Esophagus squamous epithelium (tissue), 5 donors: ENCODE measurements at places on chromosomes 3 and 15. TPM values are rescaled to one million over a fixed set of nuclear protein-coding genes. Genes with fewer than 3 reads are reported as not detected.

Gene ANKDD1A
- total RNA-seq: 1.1 TPM

Gene SNTN
- total RNA-seq: not detected

Gene PARP15
- total RNA-seq: 2.3 TPM

Gene EBLN2
- 3.2 TPM for total RNA-seq

Gene CCDC54
- not detected for total RNA-seq

DNA sequence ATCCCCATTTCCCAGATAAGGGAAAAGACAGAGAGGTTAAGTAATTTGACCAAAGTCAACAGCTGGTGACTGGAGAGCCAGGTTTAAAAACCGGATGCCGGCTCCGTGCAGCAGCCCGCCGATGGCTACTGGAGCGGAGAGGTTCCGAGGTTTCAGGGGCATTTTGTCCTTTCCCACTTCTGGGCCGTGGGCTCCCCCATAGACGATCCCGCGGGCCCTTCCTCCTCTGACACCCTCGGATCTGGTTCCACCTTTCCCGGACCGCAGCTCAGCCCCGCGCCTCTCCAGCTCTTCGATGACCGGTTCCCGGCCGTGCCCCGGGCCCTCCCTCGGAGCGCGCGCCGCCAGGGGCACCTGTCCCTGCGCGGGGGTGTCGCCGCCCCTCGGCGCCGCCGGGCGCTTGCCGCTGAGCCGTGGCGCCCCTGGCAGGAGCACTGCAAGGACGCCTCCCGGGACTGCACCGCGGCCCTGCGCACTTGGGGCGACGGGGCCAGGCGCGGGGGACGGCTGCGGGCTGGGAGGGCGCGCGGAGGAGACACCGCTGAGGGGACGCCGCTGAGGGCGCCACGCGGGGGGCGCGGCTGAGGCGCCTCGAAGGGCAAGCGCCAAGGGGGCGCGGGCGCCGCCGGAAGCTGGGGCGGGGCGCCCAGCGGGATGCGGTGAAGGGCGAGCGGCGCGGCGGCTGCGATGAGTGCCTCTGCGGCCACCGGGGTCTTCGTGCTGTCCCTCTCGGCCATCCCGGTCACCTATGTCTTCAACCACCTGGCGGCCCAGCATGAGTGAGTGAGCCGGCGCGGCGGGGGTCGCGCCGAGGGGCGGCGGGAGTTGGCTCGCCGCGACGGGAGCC is at the start of gene TM6SF1:
TSS of gene TM6SF1 (plus strand) at position 652 of the 847 bp plus-strand sequence. CDS start at position 688, 36 bp downstream.
- H3K36me3 ChIP-seq: no peaks in the 10 kb centered on the region
- peak within 1 kb of the TSS; percentile 27 for H3K27ac ChIP-seq
- DNase-seq: no peak
- H3K4me1 ChIP-seq: peaks cover 31% of the 10 kb centered on the region
- H3K27me3 ChIP-seq: peaks cover 72% of the 10 kb centered on the region

DNA sequence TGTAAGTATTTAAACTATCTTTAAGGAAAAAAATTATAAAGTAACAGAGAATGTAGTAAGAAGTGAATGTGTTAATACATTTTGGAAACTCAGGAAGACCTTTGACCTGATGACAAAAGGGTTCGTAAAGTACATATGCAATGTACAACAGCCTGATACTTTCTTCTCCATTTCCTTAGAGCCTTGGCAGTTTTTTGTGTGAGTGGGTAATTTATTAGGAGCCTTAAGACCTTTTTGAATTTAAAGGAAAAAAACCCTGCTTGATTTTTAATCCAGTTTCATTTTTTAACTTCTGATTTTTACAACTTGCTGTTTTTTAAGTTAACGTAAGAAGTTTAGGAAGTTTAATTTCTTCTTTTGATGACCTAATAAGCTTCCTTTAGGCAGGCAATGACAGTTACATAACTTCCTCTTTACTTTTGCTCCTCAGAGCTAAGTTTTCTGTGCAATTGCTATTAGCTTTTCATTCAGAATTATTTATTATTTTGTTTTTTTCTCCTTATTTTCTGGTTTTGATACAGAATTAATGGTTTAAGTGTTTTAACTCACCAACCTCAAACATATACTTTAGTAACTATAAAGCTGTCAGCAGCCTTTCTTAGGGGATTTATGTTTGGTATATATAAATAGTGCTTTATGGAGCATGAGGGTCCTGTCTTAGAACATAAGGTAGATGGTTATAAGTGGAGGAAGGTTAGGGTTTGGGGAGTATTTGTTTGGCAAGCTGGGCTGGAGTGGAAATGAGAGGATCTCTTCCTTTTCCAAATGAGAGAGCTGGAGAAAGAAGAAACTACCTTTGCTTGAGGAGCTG is 35.2 kb downstream of the ARMC8 start:
- no peaks in the 10 kb centered on the region for H3K4me1 ChIP-seq
- H3K27me3 ChIP-seq: no peaks in the 10 kb centered on the region
- peaks cover 18% of the 10 kb centered on the region for H3K36me3 ChIP-seq

DNA sequence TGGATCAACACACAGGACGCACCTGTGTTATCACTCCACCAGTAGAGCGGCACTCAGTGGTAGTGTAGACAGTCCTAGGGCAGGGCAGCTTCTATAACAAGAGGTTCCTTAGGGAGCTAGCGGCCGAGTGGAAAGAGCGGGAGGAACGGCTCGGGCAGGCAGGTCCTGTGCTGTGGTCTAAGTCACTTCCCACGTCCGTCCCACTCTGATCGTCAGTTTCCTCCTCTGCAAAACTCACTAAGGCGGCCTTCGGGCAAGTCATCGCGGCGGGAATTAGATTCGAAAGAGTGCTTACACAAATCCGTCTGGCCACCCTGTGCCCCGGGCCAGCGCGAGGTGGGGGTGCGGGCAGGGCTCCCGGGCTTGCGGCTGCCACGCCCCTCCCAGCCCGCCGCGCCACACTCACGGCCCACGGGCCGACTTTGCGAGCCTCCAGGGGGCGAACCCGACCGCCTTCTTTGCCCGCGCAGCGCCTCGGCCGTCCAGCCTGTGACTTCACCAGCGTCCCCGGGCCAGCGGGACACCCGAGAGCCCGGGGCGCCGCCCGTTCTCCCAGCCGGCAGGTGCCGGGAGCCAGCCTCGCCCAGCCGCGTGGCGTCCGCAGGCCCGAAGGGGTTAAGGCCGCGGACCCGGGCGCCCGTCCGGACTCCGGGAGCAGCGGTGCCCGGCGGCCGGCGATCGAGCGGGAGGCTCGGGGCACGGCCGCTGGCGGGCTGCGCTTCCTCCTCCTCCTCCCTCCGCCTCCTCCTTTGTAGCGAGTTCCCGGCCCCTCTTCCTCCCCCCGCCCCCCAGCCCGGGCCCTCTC is 416 bp upstream of the CORO2B start:
- H3K27ac ChIP-seq: peak overlapping the region; percentile 74
- no peak for DNase-seq

DNA sequence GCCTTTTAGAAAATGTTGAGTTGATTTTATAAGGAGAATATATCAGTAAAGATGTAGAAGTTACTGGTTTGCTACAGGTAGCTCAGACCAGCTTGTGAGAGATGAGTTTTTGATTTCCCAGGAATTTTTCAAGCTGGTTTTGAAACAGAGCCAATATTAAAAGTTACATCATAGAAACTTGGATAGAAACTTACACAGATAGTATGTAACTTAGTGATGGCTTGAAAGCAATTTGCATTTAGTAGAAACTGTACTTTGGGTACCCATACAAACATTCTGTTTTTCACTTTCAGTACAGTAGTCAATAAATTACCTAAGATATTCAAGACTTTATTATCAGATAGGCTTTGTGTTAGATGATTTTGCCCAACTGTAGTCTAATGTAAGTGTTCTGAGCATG is 93.4 kb downstream of the RBMS3 start:
- DNase-seq: no peak
- H3K4me1 ChIP-seq: no peaks in the 10 kb centered on the region
- no peak overlapping the region for H3K4me3 ChIP-seq
- no peaks in the 10 kb centered on the region for H3K27me3 ChIP-seq

DNA sequence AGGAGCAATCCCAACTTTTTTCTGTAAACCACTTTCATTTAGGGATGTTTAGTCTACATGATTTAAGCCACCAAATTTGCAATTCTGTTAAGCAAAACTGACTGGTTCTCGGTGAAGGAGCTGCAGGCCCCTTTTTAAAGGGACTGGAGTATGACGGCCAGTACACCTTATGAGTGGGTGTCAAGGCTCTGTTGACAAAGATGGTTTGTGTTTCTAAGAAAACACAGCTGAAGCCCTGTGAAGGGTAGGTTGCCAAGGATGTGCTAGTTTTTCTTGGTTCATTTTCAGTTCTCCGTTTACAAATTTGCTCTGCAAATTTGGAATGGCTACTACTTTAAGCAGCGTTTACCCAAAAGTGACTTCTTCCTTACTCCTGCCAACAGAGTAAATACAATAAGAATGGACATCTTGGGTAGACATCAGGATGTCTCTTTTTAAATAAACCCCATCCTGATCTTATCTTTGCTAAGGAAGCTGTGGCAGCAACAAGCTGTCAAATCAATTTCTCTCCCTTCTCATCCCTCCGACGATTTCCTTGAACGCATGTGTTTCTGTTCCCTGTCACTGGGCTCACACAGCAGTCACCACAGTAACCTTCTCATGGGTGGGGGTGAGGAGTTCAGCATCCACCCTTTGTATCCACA is 58.2 kb upstream of the CMTM8 start:
- DNase-seq: no peak
- H3K27me3 ChIP-seq: no peaks in the 10 kb centered on the region
- H3K36me3 ChIP-seq: no peaks in the 10 kb centered on the region
- no peak overlapping the region for H3K27ac ChIP-seq
- no peak overlapping the region for H3K4me3 ChIP-seq
- no peaks in the 10 kb centered on the region for H3K4me1 ChIP-seq

- no peak for DNase-seq
- H3K4me3 ChIP-seq: no peak overlapping the region
- H3K27ac ChIP-seq: peak overlapping the region; percentile 16
- H3K4me1 ChIP-seq: peaks cover 15% of the 10 kb centered on the region
- H3K36me3 ChIP-seq: no peaks in the 10 kb centered on the region
These were observed 30.6 kb upstream of the CERS3 start for GRCh38 chr15:100559330-100559729.

DNA sequence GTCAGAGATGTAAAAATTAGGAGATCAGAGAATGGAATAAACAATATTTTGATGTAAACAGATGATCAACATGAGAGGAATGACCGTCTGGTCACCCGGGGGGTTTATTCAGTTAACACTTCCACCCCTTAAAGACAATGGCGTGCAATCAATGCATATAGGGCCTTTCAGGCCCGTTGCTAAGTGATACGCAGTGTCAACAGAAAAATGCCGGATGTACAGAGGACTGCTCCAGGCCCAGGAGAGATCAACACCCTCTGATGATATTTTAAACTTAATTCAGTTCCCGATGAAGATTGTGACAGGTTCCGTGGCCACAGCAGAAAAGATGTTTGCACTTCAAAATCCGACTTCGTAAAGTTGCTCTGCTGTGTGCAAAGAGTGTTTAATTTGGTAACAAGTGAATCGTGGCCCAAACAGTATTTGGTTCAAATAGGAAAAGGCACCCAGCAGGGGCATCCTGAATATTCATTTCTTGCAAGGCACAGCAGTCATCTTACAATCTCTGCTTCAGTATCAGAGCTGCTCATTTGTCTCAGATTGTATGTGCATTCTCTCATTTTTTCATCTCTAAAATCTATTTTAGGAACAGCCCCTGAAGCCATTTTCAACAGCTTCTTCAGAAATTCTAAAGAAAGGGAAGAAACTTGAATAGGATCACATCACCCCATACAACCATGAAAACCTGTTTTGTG is 72.6 kb downstream of the FOXB1 start:
- no peak overlapping the region for H3K4me3 ChIP-seq
- no peak overlapping the region for H3K27ac ChIP-seq
- H3K36me3 ChIP-seq: no peaks in the 10 kb centered on the region
- DNase-seq: no peak
- H3K27me3 ChIP-seq: no peaks in the 10 kb centered on the region

- no peak within 1 kb of the TSS for H3K4me3 ChIP-seq
- H3K36me3 ChIP-seq: peaks cover 8% of the 10 kb centered on the region
These were observed at the start of gene GHRL for GRCh38 chr3:10292505-10293419. TSS of gene GHRL (minus strand) at chr3:10292947. CDS start at chr3:10290180, 2,767 bp downstream.

DNA sequence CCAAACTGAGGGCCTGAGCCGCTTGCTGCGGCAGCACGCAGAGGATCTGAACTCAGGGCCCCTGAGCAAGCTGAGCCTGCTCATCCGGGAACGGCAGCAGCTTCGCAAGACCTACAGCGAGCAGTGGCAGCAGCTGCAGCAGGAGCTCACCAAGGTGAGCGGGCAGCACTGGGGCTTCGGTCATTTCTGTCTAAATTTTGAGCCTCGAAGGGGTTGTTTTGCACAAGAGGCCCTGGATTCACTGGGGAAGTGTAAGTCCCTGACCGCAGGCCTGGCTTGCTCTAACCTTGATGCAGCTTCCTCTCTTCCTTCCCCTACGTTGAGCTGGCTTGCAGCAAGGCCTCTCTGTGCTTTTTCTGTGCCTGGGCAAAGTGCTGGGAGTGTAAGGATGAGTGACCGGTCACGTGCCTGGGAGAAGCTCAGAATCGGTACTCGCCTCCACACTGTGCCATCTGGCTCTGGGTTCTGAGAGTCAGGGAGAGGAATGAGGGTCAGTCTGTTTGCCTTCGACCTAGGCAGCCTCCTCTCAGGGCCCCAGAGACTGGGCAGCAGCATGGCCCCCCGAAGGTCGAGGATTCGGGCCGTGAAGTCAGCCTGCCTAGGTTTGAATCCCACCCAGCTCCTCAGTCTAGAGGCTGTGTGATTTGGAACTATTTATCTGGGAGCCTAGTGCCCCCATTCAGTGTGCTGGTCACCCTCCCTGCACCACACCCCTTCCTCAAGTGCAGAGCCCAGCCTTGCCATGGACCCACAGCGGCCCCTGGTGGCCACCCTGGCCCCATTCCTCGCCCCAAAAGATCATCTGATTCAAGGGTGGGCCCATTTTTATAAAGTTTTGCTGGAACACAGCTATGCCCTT is 1.4 kb downstream of the FES start:
- peaks cover 43% of the 10 kb centered on the region for H3K4me1 ChIP-seq
- H3K27ac ChIP-seq: peak overlapping the region; percentile 91

DNA sequence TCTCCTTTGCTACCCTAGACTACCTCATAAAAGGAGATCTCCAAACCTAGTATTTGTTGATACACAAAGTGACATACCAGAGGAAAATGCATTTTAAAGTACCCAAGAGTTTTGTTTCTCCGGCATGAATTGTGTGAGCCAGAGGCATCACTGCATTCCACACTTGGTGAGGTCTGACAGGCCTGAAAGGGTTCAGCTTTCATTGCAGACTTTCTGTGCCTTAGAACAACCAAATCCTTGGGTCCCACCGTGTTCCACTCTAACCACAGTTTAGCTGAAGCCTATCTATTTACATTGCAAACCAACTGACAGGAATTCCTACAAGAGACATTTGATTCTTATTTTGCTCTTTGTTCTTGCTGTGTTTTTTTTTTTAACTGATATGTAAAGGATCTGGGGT is 21.0 kb upstream of the EID1 start:
- H3K4me1 ChIP-seq: no peaks in the 10 kb centered on the region
- H3K27me3 ChIP-seq: no peaks in the 10 kb centered on the region
- H3K4me3 ChIP-seq: no peak overlapping the region
- H3K27ac ChIP-seq: no peak overlapping the region
- DNase-seq: no peak

DNA sequence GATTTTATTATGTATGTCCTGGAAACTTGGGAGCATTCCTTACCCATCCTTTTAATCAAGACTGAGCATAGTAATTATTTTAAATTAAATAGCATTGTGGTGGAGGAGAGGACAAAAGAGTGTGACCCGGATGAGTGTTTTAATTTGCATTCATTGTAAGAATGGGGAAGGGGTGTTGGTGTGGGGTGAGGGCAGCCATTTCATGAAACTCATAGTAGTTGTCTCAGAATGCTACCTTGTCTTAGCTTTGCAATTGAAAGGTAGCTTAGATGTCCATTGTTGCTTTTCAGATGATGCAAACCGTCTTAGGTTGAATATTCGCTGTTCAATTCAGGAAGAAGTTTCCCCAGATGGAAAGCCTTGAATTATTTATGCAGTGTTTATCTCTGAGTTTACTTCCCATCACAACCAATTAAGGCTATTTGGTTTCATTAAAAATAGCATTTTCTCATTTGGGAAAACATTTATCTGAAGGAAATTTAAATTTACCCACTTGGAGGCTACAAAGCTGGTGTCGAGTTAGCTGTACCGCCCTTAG is 328.4 kb downstream of the FEZF2 start:
- H3K27ac ChIP-seq: no peak overlapping the region
- H3K4me3 ChIP-seq: no peak overlapping the region
- no peaks in the 10 kb centered on the region for H3K36me3 ChIP-seq
